WTC11 (cell line): ENCODE measurements at places on chromosomes 13 and 19. TPM values are rescaled to one million over a fixed set of nuclear protein-coding genes. Genes with fewer than 3 reads are reported as not detected.
A peak's percentile ranks its signal among the peaks of the same experiment; 100 is the strongest.

- peak; percentile 90 for DNase-seq
These were observed 3.1 kb downstream of the CD320 start for GRCh38 chr19:8304841-8305621.

GRCh38 chr19:5031231-5032100 is 62.6 kb downstream of the KDM4B start:
- DNase-seq: peak; percentile 96

DNA sequence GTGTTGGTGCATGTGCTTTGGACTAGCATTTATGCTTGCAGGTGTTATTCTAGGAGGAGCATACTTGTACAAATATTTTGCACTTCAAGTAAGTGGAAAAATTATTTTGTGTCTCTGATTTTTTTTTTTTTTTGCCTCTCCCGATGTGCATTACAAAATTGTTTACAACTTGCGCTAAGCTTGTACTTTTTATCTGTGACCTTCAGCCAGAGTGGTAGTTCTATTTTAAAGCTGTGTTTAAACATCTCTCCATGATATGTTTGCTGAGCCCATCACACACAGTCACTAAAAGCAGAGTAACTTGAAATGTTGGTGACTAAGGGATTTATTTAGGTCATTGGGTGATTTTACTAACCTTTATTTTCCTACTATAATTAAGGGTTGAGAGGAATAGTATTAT is 20.8 kb downstream of the ITM2B start:
- no peak for DNase-seq

- no peak for DNase-seq
These were observed 13.5 kb downstream of the TSHZ3 start for GRCh38 chr19:31335716-31336115.

GRCh38 chr19:33300009-33300893 is 2.1 kb downstream of the CEBPA start:
- DNase-seq: no peak

GRCh38 chr13:94112731-94113130 is 366.8 kb downstream of the DCT start:
- DNase-seq: no peak

GRCh38 chr13:98689347-98689968 is 63.0 kb downstream of the SLC15A1 start:
- no peak for DNase-seq

- no peak for DNase-seq
These were observed 721.1 kb downstream of the EFNB2 start for GRCh38 chr13:105814219-105814901.

DNA sequence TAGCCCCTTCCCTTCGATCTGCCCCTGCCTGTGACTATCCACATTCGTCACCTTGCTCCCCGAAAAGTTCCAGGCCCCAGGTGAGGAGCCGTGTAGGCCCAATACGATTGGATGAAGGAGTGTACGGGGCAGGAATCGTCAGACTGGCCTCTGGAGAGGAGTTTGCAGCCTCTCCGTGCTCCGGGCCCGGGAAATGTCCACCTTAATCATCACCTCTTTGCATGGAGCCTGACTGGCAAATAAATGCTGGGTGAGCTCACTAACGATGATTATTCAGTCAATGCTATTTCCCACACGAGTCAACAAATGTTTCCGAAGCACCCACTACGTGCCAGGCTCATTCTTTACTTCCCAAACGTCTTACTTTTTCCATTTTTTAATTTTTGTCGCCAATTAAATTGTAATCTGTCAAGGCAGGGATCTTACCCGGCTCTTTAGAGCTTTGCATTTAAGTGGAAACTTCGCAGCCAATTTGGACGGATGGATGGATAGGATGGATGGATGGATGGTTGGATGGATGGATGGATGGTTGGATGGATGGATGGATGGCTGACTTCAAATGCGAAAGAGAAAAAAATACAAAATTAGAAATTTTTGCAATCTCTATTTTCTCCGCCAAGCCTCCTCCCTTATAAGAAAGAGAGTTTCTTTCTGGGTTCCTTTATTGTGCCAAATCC is 45.8 kb downstream of the TGDS start:
- DNase-seq: no peak

The ARRDC5 gene
- not detected in 3 replicates for total RNA-seq

The SERP2 gene
- total RNA-seq: 0.92 to 1.7 TPM (median 1.2 TPM) in 3 replicates

The MYO16 gene
- total RNA-seq: 0.05 to 0.09 TPM (median 0.09 TPM) in 3 replicates

The SIGLEC5 gene
- 0.15 TPM in 1 of 3 replicates, not detected in the others for total RNA-seq
